ENCODE measurements at places on chromosomes 13 and 19. TPM values are rescaled to one million over a fixed set of nuclear protein-coding genes. Genes with fewer than 3 reads are reported as not detected.

Gene ARHGAP45
- total RNA-seq, result 27.0 TPM

Gene CNN1
- total RNA-seq, result 13.4 TPM

Gene VSTM2B
- total RNA-seq, result not detected

Gene CGB8
- total RNA-seq, result not detected

Gene ZNF813
- total RNA-seq, result 4.0 TPM

Gene ZBTB32
- total RNA-seq, result not detected

Gene UBL5
- total RNA-seq, result 578 TPM

Data from glomerular endothelial cell (primary cell).